ENCODE measurements at places on chromosomes 7 and 10. TPM values are rescaled to one million over a fixed set of nuclear protein-coding genes. Genes with fewer than 3 reads are reported as not detected.

The TMEM176B gene
- total RNA-seq: 0.75 TPM

The YAE1 gene
- total RNA-seq: 28.9 TPM

The MEOX2 gene
- total RNA-seq: 0.05 TPM

The VWA2 gene
- 3.5 TPM for total RNA-seq

The OPALIN gene
- total RNA-seq: 0.05 TPM

The ASZ1 gene
- total RNA-seq: not detected

The GRM3 gene
- total RNA-seq: not detected

The PRKG1 gene
- 2.3 TPM for total RNA-seq

The VSTM2A gene
- not detected for total RNA-seq

The AGBL3 gene
- 2.3 TPM for total RNA-seq

The CALML5 gene
- total RNA-seq: not detected

The ZNF800 gene
- total RNA-seq: 12.3 TPM
